ENCODE measurements at places on chromosomes 11 and 22.
A peak's percentile ranks its signal among the peaks of the same experiment; 100 is the strongest.

- no peak for DNase-seq
Observed at GRCh38 chr11:19276859-19277808, 36.4 kb upstream of the E2F8 start.

DNA sequence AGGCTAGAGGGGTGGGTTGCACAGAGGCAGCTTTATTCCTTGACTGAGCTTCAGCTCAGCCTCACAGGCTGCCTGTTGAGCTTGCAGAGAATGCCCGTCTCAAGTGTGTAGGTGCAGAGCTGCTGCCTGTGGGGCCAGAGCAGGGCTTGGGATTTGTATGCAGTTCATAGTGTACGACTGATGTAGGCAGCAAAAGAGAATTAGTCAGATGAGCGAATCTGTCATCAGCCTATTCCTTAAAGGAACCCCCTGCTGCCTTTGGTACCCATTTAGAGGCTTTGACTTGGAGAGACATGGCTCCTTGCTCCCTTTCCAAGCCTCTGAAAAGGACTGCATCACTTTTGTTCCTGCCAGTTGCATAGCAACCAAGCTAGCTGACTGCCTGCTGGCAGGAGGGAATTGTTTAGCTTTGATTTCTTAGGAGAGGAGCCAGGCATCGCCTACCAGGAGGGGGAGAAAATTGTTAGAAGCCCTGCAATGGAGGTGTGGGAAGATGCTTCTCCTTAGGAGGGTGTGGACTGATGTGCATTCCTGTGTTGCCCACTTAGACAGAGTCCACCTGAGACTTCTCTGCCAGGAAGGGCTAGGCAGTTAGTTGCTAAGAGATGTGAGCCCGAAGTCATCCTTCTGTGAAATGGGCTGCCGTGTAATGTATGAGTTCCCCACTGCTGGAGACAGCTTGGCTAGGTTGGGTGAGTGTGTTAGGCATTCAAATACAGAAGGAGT is 10.9 kb downstream of the ACO2 start:
- DNase-seq, result no peak

DNA sequence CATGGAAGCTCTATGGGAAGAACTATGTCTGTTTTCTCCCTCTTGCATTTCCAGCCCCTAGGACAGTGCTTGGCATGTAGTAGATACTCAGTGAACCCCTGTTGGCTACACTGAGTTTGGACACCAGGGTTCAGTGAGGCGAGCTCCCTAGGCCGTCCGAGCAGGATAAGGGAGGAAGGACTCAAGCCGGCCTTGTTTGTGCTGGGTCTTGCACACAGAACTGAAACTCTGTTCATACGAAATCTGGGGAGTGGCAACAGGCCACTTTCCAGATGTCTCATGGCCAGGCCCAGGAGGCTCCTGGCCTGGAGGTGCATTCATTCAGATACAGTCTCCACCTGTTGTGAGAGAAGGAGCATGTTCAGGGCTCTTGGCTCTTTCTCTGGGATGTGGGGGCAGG is 23.6 kb upstream of the LMO1 start:
- DNase-seq, result no peak

GRCh38 chr11:90698238-90698637 is 475.4 kb upstream of the CHORDC1 start:
- no peak for DNase-seq

DNA sequence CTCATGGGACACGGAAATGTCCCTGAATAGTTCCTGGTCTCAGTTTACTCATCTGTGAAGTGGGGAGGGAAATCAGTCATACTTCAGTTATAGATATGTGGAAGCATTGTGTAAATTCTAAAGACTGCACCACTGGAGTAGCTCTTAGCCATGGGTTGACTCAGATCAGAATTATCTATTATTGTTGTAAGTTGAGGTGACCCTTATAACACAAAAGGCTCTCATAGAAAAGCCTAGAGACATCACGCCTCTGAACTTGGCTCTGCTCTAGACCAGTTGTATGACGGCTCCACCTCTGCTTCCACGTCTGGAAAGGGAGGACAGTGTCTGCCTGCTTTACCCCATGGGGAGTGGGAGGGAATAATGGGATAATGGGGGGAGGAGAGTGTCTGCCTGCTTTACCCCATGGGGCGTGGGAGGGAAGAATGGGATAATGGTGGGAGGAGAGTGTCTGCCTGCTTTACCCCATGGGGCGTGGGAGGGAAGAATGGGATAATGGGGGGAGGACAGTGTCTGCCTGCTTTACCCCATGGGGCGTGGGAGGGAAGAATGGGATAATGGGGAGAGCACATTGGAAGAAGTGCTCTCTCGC is 98.2 kb downstream of the AMOTL1 start:
- DNase-seq, result no peak

- no peak for DNase-seq
Observed at GRCh38 chr11:64724863-64725532, 2.0 kb upstream of the NRXN2 start.

GRCh38 chr11:849951-850774 is 7.5 kb downstream of the TSPAN4 start:
- no peak for DNase-seq

DNA sequence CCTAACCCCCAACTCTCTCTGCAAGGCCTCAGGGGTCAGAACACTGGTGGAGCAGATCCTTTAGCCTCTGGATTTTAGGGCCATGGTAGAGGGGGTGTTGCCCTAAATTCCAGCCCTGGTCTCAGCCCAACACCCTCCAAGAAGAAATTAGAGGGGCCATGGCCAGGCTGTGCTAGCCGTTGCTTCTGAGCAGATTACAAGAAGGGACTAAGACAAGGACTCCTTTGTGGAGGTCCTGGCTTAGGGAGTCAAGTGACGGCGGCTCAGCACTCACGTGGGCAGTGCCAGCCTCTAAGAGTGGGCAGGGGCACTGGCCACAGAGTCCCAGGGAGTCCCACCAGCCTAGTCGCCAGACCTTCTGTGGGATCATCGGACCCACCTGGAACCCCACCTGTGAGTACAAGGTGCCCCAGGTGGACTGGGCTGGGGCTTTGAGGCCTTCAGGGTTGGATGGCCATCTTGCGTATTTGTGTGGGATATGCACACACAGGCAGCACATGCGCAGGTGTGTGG is at the start of gene BEST1:
TSS of gene BEST1 (plus strand) at position 317 of the 513 bp plus-strand sequence. CDS start 1,456 bp downstream, outside the sequence.
- DNase-seq, result no peak

- no peak for DNase-seq
Observed at GRCh38 chr22:45159652-45160462, 3.9 kb upstream of the NUP50 start.

- DNase-seq, result no peak
Observed at GRCh38 chr11:86197448-86197847, 47.1 kb upstream of the EED start.

DNA sequence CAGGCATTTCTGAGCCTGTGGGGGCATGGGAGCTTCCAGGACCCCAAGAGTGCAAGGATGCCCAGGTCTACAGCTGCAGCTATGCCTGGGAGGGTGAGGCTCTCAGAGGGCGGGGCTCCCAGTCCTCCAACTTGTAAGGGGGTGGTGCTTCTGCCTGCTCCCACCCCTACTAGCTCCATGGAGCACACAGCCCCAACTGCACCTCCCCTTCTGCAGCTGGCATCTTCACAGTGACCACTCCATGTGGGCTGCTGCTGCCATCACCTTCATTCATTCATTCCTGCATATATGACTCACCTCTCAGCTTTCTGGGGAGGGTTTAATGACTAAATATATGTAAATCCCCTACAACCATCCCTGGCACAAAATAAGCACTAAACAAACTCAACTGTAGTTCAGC is 43.8 kb downstream of the CHST1 start:
- no peak for DNase-seq

DNA sequence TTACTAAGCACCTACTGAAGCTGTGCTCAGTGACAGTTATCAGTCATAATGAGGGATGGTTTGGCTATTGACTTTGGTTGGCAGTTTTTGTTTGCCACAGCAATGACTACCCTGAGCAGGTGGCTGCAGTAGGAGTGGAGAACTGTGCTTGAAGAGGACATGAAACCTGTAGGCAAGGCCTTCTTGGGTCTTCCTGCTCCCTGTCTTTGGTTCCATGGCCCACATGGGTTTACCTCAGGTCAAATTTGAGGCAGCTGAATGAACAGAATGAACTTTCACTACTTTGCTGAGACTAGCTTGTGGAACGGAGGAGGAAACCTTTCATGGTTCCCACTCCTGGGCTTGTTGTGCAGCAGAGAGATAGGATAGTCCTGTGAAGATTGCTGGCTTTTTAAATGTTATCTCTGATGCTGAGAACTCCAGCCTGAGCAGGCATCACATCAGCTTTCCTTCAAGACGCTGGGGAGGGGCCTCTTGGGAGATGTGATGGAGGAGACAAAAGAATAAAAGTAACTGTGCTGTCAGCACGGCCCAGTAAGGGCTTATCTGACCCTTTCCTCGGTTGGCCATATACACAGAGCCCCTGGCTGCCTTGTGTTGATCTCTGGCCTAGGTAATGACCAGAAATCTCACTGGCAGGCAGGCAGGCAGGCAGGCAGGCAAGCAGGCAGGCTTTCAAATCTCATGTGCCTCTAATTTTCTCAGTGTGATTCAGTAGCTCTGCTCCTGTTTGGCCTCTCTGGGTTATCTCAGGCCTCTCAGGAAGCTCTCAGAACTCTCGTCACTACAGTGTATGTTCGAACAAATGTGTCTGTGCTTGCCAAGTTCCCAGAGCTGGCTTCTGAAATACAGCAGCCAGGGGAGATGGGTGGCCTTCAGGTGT is 12.0 kb downstream of the STIM1 start:
- DNase-seq, result no peak

- no peak for DNase-seq
Observed at GRCh38 chr11:108593923-108594434, 411 bp upstream of the EXPH5 start.

DNA sequence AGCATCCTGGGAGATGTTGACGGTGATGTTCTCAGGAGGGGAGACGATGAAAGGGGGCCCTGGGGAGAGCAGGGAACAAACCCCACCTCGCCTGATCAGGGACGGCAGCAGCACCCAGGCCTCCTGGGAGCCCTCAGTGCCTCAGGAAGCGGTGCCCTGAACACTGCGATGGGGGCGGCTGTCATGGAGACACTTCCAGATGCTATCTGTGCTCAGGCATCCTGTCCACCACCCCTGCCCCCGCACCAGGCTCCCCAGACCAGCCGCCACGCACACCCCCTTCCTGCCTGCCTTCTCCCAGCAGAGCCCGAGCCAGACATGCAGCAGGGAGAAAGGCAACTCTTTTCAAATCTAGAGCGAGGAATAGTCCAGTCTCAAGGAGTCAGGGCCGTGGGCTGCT is 20.6 kb downstream of the IGSF9B start:
- DNase-seq, result no peak

DNA sequence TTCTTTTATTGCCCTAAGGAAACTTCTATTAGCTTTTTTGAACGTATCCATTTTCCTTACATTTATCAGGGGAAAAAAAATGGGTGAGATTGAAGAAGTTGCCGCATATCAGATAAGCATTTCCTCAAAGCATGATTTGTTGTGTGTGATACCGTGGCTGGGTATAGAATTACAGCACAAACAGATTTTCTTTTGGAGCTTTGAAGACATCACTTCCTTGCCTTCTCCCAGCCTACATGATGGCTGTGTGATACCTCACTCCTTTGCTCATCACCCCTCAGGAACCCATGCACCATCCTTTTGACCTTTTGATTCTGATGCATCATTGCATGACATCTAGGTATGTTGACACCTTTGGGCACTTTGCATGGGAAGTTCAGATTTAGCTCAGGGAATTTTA is 1155.3 kb downstream of the BRD1 start:
- DNase-seq, result no peak

GRCh38 chr11:34349882-34350281 is 7.9 kb downstream of the ABTB2 start:
- DNase-seq, result no peak

DNA sequence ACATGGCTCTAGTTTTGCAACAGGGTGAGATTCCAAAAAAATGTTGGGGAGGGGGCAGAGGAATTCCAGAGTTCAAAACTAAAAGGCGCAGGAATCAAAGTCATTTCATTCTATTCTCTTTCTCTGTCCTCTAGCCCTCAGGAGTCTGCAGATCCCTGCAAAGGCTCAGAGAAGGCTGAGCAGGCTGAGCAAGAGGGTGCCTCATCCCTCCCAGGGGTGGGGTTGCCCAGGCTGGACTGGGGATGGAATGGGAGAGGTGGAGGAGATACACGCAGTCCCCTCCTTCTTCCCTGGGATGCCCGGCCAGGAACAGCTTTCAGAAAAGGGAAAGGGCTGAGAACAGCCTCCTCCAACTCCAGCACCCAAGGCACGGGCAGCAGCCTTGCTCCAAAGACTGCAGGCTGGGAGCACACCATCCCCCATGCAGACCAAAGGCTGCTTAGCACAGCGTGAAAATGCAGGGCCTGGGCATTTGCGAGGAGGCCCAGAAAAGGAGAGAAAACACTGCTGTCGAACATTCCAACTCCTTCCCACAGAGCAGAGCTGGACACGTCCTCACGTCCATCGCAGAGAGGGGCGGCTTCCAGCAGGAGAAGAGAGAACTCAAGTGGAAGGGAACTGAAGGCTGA is 51.8 kb downstream of the MN1 start:
- DNase-seq, result peak; percentile 82

DNA sequence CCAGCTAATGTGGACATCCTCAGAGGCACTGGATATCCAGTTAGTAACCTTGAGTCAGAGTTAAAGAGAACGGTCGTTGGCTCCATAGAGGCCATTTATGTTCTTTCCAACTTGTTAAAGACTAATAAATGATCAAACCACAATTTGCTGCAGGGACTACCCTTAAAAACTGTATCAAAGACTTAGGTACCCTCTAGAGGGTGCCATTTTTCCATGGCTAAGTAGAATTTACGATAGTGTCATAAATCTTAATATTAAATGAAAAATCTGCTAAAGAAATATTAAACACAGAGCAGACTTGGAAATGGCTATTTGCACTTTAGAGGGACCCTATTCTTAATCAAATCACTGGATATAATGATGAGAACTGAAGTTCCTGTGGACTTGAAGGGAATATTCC is 685.2 kb upstream of the CHORDC1 start:
- no peak for DNase-seq

- no peak for DNase-seq
Observed at GRCh38 chr11:26847977-26848376, 126.1 kb upstream of the SLC5A12 start.

DNA sequence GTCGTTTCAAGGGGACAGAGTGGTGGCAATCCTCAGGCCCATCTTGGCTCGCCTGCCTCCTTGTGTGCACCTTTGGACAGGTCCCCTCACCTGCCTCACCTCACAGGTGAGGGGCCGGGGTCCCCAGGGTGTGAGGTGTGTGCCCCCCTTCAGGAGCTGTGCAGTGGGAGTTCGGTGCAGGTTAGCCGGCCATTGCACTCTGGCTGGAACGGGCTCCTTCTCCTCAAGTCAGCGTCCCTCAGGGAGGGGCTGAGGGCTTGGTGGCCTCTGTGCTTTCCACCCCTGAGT is 269.1 kb downstream of the TBC1D22A start:
- DNase-seq, result no peak

GRCh38 chr11:15848631-15849168 is 507.6 kb downstream of the SOX6 start:
- DNase-seq, result no peak

DNA sequence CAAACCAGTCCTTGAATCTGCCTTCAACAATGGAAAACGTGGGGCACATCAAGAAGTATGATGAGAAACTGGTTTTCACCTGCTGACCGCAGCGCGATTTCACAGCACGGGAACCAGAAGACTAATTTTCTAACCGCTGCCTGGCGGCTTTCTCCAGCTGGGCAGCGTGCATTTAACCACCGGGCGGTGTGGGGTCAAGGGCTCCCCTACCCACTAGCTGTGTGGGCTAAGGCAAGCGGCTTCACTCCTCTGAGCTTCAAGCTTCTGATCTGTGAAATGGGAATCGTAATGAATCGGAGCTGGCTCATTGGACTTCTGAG is 4.2 kb downstream of the SHANK2 start:
- no peak for DNase-seq
